ENCODE measurements at places on chromosomes 16 and 17. TPM values are rescaled to one million over a fixed set of nuclear protein-coding genes. Genes with fewer than 3 reads are reported as not detected.

Gene WNT9B
- total RNA-seq, result 2.0 TPM

DNA sequence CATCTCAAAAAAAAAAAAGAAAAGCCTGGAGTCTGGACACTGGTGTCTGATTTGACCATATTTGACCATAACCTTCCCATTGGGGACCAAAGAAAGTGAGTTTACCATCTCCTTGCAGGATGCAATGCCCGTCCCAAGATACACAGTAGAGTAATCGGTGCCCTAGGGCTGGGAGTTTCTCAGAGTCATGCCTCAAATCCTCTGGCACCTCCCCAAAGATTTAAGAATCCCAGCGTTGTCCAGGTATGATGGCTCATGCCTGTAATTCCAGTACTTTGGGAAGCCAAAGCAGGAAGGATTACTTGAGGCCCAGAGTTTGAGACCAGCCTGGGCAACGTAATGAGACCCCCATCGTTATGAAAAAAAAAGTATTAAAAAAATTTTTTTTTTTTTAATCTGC, 5.0 kb downstream of the PITPNM3 start:
- DNase-seq, result no peak

GRCh38 chr16:12319428-12320035, 343.0 kb downstream of the SNX29 start:
- no peak for DNase-seq

- DNase-seq, result no peak
These were observed 12.5 kb upstream of the CIBAR2 start for GRCh38 chr16:85124636-85125346.
